ENCODE measurements at places on chromosomes 1 and 21. TPM values are rescaled to one million over a fixed set of nuclear protein-coding genes. Genes with fewer than 3 reads are reported as not detected.

GRCh38 chr1:224497714-224498573 is 63.3 kb upstream of the WDR26 start:
- no peak for DNase-seq

GRCh38 chr21:34302521-34302920 is 61.3 kb upstream of the KCNE2 start:
- no peak for DNase-seq

Gene ZBTB8B
- 0.14 TPM for polyA plus RNA-seq

DNA sequence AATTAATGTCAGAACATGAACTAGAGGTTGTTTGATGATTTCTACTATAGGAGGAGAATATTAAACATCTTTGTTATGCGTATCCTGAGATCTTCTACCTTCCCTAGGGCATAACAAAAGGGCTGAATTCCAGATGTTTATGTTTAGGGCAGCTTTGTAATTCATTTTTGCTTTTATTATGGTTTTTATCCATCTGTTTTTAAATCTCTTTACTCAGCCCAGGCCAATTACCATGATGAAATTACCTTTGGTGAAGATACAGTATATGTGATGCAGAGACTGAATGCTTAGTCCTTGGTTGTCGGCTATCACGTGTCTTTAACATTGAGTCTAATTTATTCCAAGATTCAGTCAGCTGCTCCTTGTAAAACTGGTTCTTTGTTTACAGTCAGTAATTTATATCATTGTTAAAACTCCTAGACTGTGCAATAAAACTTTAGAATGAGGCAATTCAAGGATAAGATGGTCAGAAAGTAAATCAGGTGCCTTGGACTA is 176.9 kb downstream of the CTH start:
- DNase-seq: no peak

GRCh38 chr1:231814521-231814920 is 187.9 kb downstream of the DISC1 start:
- DNase-seq: no peak

- no peak for DNase-seq
Measured at GRCh38 chr1:100362821-100363466, 10.6 kb downstream of the CDC14A start.
